ENCODE measurements at places on chromosomes 5 and 9.

DNA sequence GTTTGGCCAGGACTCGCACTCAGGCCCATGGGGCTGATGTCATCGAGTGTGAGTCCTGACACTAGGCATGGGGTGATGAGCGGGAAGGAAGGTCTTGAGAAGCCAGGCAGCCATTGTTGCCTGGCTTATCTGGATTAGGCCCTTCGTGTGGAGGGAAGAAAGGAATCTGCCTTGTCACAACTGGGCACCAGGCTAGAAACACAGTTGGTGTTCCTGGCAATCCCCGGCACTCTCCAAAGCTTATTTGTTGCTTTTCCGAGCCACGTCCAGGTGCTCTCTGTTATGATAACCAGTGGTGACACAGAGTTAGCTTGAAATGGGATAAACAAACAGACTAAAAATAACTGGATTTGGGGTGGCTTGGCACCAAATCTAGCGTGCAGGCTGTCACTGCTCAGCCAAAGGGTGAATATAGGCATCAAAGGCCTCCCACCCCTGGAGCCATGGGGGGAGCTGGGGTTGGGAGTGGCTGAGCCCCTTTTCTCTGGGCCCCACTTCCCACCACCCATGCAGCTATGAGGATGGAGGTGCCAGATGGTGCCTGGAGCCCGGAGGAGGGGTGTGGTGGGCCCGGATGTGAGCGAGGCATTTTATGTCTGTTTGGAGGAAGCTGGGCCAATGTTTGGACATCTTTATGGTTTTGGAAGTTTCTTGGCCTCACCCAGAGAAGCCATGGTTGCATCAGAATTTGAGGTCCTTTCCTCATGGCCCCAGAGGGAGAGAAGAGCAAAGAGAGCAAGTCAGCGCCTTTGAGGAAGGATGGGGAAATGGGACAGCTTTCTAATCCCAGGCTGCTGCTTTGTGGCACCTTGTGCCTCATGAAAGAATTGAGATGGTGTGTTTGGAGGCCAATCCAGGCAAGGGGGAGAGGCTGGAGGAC is 98.0 kb upstream of the PITX1 start:
- no peak for DNase-seq

DNA sequence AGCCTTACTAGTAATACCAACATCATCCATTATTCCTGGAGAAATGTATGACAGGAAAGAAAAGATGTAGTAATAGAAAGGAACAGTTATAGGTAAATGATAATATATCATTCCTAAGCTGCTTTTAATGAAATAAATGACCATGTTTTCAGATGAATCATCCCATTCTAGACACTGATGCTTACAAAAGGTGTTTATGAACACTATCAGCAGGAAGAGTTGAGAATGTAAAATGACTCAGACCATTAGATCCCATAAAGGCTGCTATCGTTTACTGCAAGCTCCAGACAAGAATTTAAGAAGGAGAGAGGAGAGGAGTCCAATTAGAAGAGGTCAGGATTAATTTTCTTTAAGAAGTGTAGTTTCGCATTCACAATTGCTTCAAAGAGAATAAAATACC is 1033.5 kb downstream of the EFNA5 start:
- DNase-seq = no peak

- no peak for DNase-seq
Observed at GRCh38 chr5:40402007-40402364, 277.7 kb upstream of the PTGER4 start.

DNA sequence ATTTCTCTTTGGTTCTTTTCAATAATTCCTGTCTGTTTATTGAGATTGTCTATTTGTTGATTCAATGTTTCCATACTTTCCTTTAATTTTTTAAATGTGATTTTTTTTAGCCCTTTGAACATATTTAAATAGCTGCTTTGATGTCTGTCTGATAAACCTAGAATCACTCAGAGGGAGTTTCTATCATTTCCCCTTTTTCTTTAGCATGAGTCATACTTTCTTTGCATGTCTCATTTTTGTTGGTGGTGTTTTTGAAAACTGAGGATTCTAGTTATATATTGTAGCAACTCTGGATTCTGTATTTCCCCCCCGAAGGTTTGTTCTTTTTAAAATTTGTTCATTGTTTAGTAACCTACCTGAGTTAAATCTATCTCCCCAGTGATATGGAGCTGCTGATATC is 24.2 kb upstream of the ZNF618 start:
- no peak for DNase-seq

DNA sequence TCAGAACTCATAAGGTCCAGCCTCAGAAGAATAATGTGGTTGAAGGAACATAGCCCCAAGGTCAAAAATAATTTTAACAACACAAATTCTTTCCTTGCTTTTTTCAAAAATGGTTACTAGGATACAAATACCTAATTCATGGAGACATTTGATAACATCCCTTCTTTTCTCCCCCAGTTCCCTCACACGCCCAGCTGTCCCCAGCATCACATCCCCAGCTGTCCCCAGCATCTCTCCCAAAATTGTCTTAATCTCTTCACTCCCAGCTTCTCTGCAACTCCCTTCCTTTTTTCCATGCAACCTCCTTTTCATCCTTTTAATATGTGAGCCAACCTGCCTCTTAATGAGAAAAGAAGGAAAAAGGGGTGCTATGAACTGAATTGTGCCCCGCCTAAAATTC is 77.8 kb downstream of the FSTL4 start:
- no peak for DNase-seq

DNA sequence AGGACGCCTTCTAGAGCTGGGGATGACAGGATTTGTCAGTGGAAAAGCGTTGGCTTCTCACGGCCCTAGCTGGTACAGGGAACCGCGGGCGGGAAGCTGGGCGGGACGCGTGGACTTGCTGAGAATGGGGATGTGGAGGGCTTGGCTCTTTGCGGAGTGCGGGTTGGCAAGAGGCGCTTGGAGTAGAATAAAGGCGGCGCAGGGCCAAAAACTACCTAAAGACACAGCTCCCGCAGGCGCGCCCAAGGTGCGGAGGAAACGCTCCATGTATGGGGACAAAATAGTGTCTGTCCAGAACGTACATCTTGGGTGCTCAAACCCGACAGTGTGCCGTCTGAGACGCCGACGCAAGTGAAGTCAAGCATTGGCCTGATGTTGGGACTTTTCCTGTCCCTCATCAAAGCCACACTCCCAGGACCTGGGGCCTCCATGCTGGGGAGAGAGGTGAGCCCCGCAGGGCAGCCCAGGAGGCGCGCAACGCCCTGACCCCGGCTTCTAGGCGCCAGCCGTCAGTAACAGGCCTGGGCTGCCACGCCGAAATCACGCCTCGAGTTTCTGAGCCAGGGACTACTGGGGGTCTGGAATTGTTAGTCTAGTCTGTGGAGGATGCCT is 1.6 kb upstream of the NKX2-5 start:
- DNase-seq = no peak

GRCh38 chr5:169146158-169146557 is 154.8 kb downstream of the SLIT3 start:
- DNase-seq = no peak

DNA sequence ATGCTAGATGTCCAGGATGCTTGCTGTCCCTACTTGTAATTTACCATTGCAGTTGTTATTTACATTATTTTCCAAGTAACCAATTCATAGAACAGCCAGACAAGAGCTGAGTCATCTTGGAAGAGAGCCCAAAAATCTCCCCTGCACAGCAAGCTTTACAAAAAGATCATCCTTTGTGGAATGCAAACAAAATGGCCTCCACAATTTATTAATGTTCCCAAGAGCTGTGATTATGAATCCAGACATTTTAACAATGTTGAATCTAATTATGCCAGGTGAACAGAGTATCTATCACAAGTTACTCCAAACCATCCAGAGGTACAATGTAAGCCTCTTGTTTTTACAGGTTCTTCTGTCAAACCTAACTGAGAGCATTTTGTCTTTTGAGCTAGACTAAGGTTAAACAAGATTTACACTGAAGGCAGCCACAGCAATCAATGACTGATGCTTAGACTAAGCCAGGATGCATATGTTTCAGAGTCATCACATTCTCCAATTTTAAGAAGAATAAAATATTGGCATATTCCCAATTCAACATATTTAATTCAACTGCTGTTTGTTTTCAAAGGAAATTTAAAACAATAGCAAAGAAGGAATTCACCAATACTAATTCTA is 95.3 kb upstream of the SLC12A2 start:
- DNase-seq = no peak

GRCh38 chr5:172558076-172558976 is 82.7 kb upstream of the NEURL1B start:
- DNase-seq = no peak

- no peak for DNase-seq
Observed at GRCh38 chr5:17077440-17078233, 139.8 kb upstream of the BASP1 start.

DNA sequence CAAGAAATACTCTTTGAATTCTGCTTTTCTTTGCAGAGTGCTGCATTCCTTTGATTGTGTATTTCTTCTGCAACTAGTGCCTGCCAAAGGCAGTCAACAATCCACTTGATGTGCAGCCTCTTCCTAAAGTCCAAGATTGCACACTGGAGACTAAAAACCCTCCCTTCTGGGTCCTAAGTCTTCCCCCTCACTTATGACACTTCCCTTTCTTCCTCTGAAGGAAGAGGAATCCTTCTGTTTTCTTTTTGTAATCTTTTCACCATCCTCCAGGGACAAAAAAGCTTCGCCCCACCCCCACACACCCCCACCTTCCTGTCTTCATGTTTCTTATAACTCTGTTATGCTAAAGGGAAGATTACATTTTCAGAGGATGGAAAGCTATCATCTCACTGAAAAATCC is 39.9 kb downstream of the WDR36 start:
- DNase-seq = no peak

DNA sequence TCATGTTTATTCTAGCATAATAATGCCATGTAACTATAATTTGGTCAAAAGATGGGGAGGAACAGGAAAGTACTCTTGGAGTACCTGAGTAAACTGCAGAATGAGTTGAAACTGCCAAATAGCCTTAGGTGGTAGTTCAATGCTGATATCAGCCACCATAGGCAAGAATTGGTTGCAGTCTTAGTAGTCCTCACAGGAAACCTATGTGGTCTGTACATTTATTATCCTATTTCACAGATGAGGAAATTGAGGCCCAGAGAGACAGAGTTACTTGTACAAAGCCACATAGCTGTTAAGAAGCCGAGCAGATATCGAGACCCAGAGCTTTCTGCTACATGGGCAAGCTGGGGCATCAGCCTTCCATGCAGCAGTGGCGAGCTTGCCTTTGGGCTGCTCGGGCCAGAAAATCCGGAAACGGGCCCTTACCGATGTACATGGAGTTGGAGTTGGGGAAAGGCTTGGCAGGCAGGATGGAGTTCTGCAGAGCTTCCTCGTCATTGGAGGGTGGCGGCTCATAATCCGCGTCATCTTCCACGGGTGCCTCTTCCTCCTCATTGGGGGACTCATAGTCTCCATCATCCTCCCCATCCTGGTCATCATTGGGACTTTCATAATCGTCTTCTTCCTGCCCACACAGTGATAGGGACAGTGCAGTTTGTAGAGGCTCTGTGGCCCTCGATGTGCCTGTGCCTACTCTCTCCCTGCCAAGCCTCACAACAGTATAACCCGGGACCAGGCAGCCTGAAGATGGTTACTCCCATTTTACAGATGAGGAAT is 27.1 kb downstream of the LCP2 start:
- no peak for DNase-seq

DNA sequence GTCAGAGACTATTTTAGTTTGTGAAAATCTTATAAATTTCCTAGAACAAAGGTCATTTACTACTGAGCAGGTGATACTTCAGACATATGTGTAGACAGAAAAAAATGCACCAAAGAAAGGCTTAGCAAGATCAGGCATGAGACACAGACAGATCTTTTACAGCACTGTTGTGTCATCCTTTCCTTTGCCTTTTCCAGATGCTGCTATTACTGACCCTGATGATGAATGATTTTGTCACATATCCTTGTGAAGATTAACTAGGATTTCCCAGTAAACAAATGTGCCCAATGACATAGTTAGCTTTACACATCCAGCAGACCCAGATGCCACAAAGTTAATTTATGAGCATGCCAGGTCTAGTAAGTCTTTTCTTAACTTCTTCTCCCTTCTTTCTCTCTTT is 68.2 kb downstream of the DMRTA1 start:
- DNase-seq = no peak

GRCh38 chr9:136007276-136007933 is 46.2 kb upstream of the UBAC1 start:
- no peak for DNase-seq

- DNase-seq = no peak
Observed at GRCh38 chr5:127260686-127261085, 29.9 kb upstream of the MEGF10 start.

DNA sequence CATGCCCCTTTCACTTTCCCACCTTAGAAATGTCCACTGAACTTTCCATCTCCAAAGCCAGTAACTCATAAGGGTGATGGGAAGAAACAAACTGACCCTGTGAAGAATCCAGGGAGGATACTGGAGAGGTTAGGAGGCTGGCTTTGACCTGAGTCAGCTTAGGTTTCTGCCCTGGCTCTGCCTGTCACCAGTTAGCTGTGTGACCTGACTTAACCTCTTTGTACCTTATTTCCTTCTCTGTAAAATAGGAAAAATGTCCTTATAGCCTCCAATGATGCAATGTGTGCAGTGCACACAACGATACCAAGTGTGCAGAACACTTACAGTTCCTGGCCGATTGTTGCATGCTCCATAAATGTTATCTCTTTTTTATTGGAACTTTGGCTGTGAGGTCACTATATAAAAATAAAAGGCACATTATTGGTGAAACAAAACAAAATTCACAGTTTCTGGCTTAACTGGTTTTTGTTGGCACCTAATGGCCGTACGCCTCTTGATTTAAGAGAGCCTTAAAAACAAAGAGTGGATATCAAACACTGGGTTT is 37.8 kb downstream of the GABRP start:
- no peak for DNase-seq

- DNase-seq = no peak
Observed at GRCh38 chr9:21747175-21747574, 55.3 kb upstream of the MTAP start.

- no peak for DNase-seq
Observed at GRCh38 chr5:32767948-32768467, 56.9 kb downstream of the NPR3 start.

GRCh38 chr9:126614088-126614454 is 343 bp downstream of the LMX1B start:
- DNase-seq = no peak

GRCh38 chr5:1999794-2000193 is 117.1 kb upstream of the IRX4 start:
- DNase-seq = no peak
